ENCODE measurements at places on chromosomes 6 and 20. TPM values are rescaled to one million over a fixed set of nuclear protein-coding genes. Genes with fewer than 3 reads are reported as not detected.

DNA sequence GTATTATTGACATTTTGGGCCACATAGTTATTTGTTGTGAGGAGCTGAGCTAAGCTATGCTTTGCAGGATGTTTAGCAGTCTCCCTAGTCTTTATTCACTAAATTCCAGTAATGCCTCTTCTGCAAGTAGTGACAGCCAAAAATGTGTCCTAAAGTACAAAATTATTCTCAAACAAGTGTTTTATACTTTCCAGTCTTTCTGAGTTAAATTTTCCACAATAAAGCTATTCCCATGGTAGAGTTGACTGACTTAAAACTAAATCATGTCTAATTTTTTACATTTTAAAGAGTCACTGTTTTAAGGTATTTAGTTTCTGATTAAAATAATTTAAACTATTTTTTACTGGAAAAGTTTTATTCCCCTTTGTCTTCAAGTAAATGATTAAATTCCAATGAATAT, 717.8 kb upstream of the HS3ST5 start:
- DNase-seq, result no peak

DNA sequence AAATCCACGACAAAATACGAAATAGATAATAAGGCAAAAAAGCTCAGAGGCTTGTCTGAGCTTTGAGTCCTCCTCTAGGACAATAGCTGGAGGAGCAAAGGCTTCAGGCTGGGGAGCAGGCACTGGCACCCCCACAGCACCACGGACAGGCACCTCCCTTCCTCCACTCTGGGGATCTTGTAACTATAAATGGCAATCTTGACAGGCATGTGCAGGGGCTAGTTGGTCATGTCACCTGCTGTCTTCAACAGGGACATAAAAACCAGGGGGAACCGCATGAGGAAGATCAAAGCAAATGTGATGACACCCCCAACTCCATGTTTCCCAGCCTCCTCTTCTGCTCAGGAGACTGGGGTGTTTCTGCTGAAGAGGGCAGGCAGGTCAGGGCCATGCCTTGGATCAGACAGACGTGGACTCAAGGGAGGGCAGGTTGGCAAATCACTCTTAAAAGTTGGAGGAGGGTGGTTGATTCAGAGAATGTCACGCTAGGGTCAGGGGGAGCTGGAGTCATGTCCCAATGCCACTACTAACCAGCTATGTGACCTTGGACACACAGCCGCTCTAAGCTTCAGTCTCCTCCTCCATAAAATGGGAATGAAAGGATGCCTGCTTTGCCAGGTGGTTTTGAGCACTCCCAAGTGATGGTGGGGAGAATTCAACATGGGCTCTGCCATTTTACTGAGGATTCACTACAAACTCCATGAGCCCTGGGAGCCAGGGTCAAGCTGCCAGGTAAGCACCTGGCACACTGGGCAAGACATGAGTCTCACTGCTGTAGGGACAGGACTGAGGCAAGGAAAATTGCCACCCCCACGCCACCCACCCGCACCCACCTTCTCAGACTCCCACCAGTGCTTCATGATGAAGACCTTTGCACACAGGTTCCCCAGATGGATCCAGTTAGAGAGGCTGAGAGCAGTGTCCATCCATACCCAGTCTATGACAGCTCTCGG, 48.0 kb downstream of the NPEPL1 start:
- no peak for DNase-seq

- DNase-seq, result peak; percentile 42
These were observed at the start of gene ZBTB46 for GRCh38 chr20:63830841-63831588. ZBTB46 (minus strand) TSS chr20:63831264; CDS start chr20:63790757, 40,507 bp downstream.

DNA sequence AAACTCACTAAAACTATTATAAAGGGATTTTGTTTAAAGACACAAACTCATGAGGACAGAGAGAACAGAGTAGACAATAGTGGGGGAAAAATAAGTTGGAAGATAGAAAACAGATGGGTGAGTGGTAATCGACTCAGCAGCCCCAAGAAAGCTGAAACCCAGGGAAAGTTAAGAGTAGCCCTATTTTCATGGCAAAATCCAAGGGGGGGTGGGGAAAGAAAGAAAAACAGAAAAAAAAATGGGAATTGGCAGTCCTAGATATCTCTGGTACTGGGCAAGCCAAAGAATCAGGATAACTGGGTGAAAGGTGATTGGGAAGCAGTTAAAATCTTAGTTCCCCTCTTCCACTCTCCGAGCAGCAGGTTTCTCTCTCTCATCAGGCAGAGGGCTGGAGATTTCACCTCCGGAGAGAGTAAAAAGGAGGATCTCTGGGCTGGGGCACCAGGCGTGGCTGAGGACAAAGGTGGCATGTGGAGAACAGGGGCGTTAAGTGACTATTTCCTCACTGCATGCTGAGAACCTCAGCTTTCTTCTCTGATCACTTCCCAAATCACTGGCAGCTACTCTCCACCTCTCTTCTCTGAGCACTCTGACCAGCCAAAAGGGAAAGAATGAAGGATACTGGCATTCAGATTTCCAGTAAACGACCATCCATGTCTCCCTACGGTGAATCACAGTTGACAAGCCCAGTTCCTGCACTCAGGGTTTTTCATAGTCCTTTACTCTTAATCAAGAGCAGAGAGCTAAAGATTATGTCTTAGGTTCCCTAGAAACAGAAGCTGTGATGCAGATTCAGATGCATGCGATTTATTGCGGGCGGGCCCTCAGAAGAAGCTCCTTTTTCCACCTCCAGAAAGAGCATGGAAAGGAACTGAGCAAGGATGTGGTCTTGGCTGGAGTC, 7.3 kb upstream of the RNF24 start:
- DNase-seq, result peak; percentile 50

GRCh38 chr6:107550241-107550840, 60.4 kb downstream of the SOBP start:
- DNase-seq, result no peak

GRCh38 chr6:2976571-2977085, 5.3 kb upstream of the SERPINB6 start:
- peak; percentile 56 for DNase-seq

DNA sequence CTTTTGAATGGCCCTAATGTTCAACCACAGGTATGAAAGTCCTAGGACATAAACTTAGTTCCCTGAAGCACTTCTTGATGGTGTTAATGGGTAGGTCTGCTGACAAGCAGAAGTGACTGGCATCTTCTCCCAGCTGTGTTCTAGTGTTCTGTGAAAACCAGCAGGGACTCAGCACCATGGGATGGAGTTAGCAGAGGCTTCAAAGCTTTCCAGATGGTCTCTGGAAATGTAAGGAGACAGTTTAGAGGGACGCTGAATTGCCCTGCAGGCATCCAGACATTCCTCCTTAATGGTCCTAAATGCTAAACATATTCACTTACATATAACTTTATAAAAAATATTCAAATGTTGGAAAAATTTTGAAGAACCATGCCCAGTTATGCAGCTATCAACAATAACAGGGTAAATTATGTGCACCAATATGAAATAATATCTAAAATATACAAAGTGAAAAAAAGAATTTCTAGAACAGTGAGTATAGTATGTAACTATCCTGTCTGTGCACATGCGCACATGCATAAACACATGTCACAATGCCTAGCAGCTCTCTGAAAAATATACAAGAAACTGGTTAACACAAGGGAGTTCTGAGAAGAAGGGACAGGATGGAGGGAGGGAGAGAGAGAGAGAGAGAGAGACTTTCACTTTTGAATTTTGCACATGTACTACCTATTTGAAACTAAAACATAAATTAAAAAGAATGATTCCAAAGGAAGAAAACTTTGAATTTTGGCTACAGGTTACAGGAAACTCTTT, 87.2 kb downstream of the PRDM1 start:
- no peak for DNase-seq

GRCh38 chr6:37225350-37226169, 32.0 kb upstream of the TBC1D22B start:
- no peak for DNase-seq

DNA sequence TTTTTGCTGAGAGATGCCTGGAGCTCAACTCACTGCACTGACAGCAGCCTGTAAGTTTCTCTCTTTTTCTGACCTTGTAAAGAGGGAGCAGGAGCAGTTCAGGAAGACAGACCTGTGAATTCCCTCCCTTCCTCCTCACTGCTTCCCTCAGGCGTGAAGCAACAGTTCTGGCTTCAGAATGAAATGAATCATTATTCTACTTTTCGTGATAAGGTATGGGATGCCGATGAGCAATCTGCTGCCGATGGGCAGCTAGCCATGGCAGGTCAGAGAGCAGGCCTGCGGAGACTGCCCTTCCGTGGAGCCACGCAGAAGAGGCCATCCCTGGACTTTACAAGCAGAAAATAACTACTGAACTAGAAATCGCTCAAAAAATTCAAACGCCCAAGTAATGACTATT, 426.5 kb upstream of the RNF217 start:
- peak; percentile 28 for DNase-seq

GRCh38 chr6:167968091-167968490, 29.4 kb upstream of the KIF25 start:
- DNase-seq, result no peak

DNA sequence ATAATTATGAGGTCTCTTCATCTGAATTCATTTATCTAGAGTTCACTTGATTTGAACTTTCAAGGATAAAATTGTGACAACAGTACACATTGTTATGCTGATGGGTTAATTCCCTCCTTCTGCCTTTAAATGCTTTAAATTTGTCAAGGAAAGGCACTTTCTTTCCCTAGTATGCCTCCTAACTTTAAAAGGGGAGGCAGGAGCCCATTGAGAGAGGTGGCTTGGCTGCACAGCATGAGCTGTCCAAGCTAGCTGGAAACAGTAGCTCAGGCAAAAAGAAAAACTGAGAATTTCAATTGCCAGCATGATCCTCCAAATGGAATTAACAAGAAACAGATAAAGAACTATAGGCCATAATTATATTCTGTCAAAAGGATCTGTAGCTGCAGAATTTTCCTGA, 243.3 kb upstream of the GRIK2 start:
- no peak for DNase-seq

DNA sequence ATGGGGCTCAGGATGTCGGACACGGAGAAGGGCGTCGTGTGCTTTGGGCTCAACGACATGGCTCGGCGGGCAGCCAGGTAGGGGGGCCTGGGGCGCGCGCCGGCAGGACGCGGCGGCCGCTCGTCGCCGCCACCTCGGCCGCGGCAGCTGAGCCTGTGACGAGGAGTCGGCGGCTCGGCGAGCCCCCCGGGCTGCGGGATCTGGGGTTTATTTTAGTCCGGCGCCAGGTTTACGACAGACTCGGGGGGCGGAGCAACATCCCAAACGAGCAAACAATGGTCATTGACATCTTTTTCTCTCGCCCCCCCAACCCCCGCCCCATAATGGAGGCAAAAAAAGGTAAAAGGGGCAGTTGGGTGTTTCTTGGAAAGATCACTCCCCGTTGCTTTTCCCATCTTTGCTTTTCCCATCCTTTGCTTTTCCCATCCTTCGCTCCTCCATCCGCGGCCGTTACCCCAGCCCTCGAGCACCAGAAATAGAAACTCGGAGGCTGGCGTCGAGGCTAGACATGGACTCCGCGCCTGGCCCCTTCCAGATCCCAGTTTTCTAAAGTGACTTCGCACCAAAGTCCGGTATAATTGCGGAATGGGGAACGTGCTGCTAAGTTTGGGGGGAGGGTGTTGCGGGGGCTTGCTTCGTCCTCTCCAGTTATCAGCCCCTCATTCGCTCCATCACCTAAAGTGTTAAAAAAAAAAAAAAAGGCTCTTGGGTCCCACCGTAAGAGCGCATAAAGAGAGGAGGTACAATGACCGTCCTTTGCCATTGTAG, at the start of gene NKX2-4:
TSS of gene NKX2-4 (minus strand) at position 186 of the 768 bp plus-strand sequence. CDS start at position 59, 127 bp downstream.
- DNase-seq, result peak; percentile 36

GRCh38 chr6:56244089-56244488, 3.3 kb downstream of the COL21A1 start:
- no peak for DNase-seq

DNA sequence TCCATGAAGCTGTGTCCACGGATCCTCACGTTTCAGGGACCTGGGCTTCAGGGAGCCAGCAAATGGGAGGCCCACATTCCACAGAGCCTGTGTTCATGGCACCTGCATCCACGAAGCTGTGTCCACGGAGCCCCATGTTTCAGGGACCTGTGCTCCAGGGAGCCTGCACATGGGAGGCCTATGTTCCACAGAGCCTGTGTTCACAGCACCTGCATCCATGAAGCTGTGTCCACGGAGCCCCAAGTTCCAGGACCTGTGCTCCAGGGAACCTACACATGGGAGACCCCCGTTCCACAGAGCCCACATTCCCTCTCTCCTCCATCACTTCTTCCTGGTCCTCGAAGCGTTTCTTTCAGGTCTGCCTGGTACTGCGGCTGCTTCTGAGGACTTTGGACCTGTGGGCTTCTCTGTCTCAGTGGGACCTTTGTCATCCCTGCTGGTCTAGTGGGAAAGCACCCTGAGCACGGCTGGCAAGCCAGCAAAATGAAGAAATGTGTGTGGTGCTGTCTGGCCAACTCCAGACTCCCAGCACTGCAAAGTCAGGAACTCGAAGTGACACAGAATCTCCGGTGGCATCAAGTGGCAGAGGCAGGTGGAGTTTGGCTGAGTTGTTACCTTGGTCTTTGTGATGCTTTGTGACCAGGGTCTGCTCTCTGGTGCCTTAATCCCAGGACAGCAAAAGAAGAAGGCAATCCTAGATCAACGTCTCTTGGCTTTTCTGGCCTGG, 245.9 kb downstream of the DLL1 start:
- DNase-seq, result no peak

GRCh38 chr20:37343212-37343993, 2.5 kb upstream of the SRC start:
- DNase-seq, result no peak

DNA sequence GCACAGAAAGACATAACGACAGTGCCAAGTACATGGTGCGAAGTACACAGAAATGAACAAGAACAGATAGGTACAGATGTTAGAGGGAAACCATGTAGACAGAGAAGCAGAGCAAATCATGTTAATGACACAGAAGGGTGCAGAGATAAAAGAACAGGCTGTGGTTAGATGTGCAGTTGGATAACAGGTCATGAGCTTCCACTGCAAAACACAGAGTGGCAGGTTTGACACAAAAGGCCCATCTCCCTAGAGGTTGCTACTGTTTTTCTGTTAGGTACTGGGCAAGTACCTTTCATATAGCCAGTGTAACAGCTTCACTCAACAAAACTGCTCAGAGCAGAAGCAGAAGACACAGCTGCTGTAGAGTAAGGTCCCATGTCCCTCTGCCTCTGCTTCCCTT, 84.6 kb downstream of the AK9 start:
- DNase-seq, result no peak

GRCh38 chr20:35611482-35611881, 4.1 kb upstream of the SPAG4 start:
- DNase-seq, result no peak

- DNase-seq, result peak; percentile 59
These were observed 293.5 kb downstream of the CENPW start for GRCh38 chr6:126633373-126633772.

GRCh38 chr6:147820520-147820919, 312.0 kb downstream of the SAMD5 start:
- no peak for DNase-seq

THBS2 gene
- 99.4 TPM for polyA plus RNA-seq

CFAP61 gene
- polyA plus RNA-seq, result not detected

ENPP1 gene
- 51.7 TPM for polyA plus RNA-seq

CCHCR1 gene
- polyA plus RNA-seq, result 7.4 TPM

VSX1 gene
- polyA plus RNA-seq, result not detected
